ENCODE measurements at places on chromosomes 6 and 20.

DNA sequence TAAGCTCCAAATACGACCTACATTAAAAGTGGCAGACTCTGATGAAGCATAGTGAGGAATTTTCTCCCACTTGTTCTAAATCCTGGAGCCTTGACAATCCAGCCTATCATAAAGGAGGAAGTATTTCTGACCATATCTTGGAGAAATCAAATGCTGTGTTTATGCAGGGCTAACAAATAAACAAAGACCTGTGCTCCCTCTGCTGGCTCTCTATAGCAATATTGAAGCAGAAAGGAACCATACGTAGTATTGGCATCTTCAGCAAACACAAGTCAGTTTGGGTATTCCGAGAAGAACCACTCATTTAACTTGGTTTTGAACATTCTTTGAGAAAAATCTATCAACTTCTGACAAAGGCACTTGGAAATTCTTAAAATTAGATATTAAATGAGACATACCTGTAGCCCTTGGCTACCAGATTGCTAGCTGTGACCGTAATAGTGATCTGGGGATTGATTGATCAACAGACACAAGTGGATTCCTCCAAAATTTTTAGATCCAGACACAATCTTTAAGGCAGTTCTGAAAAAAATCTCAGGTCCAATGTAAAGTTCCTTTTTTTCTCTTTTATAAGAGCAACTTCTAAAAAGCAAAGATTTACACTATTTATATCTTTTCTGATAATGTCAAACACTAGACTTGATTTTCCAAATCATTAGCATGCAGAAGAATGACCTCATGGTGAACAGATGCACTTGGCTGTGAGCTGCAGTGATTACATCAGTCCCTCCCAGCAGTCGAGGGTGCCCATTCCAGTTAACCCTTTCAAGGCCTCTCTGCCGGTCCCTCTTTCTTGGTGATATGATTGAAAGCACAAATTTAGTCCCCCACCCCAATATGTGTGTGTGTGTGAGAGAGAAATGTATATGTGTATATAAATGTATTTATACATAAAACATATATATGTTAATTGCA, 40.2 kb downstream of the INSM1 start:
- no peak for DNase-seq

DNA sequence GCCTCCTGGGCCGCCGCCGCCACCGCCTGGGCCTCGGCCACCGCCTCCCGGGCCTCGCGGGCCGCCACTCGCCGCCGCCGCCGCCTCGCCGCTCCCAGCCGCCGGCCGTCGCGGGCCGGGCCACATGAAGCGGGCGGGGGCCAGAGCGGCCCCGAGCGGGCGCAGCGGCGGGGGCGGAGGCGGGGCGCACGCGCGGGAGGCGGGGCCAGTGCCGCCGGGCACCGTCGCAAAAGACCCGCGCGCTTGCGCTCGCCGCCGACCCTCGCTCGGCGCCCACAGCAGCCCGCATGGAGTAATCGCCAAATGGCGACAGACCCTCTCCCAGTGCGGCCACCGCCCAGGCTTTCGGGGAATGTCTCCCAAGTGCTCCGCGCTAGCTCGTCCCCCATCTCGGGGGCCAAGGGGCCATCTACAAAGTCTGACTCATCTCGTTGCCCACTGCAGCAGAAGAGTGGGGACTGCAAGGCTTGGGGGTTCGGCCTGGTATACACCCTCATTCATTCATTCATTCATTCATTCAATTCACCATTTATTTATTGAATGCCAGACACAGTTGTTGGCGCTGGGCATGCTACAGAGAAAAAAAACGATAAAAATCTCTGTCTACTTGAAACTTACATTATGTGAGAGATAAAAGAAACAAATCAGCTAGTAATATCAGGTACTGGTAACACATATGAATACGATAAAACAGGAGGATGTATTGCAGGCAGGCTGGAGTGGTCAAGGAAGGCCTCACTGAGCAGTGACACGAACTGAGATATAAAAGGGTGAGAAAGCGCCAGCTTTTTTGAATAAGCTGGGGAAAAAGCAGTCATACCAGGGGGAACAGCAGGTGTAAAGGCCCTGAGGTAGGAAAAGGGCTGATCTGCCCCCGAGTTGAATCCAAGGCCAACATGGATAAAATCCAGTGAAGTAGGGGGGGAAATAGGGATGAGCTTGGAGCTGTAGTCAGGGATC, at the start of gene B4GALT5:
TSS of gene B4GALT5 (minus strand) at position 126 of the 960 bp plus-strand sequence. CDS start 188 bp downstream, outside the sequence.
- DNase-seq: peak; percentile 28

DNA sequence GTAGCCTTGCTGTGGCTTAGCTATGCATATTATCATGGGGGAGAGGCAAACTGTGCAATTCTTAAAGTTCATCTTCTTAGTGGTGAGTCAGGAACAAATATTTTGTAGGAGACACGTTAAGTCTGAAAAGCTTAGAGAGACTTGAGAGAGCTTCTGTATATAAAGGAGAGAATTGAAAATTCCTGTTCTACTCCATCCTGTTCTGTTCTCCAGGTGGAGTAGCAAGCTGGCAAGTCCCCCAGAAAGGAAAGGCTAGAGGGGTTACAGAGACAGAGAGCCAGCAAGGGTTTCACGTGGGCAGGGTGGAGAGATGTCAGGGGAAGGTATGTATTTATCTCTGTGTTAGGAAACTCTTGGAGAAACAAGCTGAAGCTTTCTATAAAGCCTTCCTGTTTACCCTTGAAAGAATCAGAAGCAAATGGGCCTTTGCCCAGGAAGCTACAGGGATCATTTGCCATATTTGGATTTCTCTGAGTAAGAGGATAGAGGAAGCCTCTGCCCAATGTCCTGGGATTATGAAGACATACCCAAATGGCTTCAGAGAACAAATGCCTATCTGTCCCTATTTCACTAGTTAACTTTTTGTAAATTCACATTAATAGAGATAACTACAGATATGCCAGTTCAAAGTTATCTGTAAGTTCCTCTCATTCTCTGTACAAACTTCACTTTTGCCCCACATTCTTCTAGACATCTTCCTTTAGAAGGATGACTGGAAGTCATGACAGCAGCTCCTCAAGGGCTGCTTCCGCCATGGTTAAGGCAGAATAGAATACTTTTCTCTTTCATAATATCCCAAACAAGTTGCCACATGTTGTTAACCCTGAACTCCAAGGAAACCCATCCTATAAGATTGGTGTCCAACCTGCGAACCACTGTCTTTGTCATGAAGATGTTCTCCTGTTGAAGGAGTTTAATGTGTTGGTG, 126.7 kb upstream of the NEDD9 start:
- no peak for DNase-seq

DNA sequence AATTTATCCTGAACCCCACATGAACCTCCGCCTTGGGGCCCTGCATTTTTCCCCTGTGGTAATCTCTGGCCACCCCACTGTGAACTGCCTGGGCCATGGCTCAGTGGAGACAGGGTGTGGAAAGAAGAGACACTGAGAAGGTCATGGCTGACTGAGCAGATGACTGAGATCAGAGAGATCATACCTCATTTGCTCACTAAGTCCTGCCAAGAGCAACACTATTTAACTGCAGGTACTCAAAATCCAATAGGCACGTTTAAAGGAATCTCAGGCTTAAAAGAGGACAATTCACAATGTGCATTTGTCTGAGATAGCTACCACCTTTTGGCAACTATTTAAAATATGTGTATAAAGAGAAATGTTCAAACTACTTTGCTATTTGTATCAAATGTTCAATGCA, 305.0 kb downstream of the GMDS start:
- DNase-seq: no peak

- no peak for DNase-seq
These were observed 17.2 kb downstream of the GPLD1 start for GRCh38 chr6:24472181-24472580.

DNA sequence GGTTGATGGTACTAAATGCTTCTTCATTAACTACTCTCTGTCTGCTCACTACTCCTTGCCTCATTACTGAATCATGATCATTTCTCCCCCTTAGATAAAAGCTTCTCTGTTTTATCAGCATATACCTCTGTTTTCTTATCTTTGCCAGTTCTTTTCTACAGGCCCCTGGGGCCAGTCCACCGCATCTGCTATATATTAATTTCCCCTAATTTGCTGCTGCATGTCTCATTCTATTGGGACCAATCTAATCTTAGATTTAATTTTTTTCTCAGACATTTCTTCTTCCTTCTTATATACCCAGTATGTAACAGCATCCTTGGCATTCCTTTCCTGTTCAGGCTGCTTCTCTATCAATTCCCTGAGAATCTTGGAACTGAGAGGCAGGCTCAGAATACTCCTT, 51.2 kb downstream of the GRIK2 start:
- DNase-seq: no peak

DNA sequence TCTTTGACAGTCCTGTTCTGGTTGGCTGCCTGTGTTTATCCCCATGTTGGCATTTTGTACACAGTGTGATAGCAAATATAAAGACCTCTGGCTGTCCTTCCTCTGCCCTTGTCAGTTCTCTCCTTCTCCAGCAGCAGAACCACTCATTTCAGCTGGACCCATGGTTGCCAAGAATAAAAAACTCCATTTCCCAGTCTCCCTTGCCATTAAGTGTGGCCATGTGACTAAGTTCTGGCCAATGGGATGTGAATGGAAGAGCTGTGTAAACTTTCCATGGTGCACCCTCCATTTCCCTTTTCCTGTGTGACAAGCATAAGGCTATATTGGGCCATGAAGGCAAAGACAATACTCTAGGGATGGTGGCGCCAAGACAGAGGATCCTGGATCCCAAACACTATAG, 78.4 kb upstream of the TBC1D7 start:
- DNase-seq: no peak

GRCh38 chr6:22826961-22827360, 257.6 kb downstream of the HDGFL1 start:
- DNase-seq: no peak
